ENCODE measurements at places on chromosomes 13 and 19.
A peak's percentile ranks its signal among the peaks of the same experiment; 100 is the strongest.

- DNase-seq = peak; percentile 85
Measured at GRCh38 chr13:26759907-26760831, at the start of gene GPR12. Gene GPR12, minus strand, starts transcription at chr13:26760786. Its CDS starts 959 bp downstream, at chr13:26759827.

- DNase-seq = no peak
Measured at GRCh38 chr13:50012396-50013169, 2.7 kb upstream of the KCNRG start.

GRCh38 chr19:51091895-51092873 lies 9.5 kb upstream of the KLK14 start:
- no peak for DNase-seq

- DNase-seq = no peak
Measured at GRCh38 chr13:46736541-46737310, 60.2 kb downstream of the ESD start.

DNA sequence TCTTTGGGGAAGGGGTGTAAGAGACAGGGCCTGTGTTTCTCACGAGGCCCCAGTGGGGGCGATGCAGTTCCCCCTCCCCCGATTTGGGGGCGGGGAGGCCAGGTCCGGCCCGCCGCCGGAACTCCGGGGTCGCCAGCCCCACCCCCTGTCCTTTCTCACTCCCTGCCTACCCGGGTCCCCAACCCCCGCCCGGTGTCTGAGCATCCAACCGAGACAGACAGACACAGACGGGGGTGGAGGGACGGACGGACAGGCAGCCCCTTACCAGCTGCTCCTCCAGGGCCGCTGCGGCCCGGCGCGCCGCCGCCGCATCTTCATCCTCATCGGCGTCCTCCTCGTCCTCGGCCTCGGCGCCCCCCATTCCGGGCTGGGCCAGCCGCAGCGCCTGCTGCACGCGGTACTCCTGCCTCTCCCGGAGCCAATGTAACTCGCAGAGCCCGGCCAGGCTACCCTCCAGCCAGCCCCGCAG lies 397 bp downstream of the DACT3 start:
- DNase-seq = no peak

DNA sequence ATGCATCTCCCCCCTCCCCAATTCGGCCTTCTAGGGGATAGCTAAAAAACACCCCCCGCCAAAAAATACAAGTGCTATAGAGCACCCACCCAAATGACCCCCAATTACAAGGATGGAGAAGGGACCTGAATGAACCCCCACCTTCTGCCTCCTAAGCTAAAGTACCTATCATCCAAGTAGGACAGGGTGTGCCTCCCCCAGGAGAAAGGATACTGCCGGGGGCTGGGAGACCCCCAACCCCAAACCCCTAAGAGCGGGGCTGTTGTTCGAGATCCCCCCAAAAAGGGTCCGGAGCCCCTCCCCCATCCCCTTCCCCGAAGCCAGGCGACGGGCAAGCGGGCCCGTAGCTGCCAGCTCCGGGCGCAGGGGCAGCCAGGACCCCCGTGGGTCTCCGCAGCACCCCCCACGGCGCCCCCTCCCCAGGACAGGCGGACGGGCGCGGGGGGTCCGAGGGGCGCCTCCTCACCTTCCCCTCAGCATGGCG lies 1.9 kb downstream of the ZC3H4 start:
- DNase-seq = no peak

DNA sequence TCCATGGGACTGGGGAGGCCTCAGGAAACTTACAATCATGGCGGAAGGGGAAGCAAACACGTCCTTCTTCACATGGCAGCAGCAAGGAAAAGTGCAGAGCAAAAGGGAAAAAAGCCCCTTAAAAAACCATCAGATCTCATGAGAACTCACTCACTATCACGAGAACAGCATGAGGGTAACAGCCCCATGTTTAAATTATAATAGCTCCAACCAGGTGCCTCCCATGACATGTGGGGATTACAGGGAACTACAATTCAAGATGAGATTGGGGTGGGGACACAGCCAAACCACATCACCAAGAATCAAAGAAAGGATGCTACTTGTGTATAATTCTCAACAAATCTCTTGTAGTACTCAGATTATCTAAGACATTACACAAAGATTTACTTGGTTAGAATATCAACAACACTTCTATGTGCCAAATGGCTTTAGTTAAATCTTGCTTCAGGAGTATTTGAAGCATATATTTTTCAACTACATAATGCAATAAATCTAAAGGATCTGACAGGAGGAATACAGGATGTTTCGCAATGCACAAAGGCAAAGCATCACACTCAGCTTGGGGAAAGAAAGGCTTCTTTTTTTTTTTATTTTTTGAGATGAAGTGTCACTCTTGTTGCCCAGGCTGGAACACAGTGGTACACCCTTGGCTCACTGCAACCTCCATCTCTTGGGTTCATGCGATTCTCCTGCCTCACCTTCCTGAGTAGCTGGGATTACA lies 180.0 kb downstream of the LHFPL6 start:
- no peak for DNase-seq

- no peak for DNase-seq
Measured at GRCh38 chr19:18119717-18120105, 22.1 kb downstream of the MAST3 start.

DNA sequence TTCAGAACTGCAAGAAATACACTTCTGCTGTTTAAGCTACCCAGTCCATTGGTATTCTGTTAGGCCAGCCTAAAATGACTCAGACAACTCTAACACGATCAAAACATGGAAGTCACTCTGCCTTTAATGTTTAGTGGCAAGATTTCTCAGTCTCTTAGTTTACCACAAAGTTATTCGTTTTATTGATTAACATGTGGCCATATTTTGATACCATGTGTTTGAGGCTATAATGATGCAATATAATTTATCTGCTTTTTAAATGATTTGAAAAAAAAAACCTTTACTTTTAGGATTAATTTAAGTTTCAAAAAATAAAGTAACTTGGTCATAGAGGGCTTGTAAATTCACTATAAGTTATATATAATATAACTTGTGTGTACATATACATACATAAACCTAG lies 223.4 kb downstream of the SPRY2 start:
- no peak for DNase-seq

DNA sequence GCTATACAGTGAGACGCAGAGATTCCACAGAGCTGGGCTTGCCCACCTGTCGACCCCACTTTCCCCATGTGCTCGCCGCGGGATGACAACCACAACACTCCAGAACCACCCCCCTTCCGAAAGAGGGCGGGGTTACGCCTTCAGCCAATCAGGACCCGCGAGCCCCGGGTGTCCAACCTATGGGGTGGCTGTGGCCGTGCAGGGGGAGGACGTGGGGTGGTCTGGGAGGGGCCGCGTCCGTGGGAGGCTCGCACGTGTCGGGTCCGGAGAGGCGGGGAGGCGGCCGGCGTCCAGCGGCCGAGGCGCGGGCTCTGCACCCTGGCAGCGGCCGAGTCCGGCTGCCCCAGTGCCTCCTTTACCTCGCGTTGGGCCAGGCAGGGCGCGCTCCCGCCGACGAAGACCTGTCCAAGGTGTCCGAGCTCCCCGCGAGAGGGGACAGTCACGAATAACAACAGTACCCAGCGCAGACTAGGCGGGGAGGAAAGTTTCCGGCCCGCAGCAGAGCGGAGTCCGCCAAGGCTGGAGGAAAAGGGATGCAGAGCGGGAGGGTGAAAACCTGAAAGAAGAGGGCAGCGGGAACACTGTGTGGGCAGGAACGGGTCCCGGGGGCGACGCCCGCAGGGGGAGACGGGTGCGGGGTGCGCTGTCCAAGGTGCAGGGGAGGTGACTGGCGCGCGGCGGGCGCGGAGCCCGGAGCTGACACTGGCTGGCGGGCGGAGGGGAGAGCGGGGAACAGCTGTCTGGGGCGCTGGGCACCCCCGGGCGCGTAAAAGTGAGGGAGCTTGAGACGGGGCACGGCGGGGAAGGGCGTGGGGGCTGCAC lies 911 bp downstream of the ENOX1 start:
- DNase-seq = peak; percentile 91

- no peak for DNase-seq
Measured at GRCh38 chr13:26412936-26413716, 144.4 kb upstream of the WASF3 start.

GRCh38 chr13:31951215-31951678 lies 80.3 kb upstream of the FRY start:
- DNase-seq = no peak

- DNase-seq = no peak
Measured at GRCh38 chr19:35290381-35291127, 1.4 kb upstream of the MAG start.

DNA sequence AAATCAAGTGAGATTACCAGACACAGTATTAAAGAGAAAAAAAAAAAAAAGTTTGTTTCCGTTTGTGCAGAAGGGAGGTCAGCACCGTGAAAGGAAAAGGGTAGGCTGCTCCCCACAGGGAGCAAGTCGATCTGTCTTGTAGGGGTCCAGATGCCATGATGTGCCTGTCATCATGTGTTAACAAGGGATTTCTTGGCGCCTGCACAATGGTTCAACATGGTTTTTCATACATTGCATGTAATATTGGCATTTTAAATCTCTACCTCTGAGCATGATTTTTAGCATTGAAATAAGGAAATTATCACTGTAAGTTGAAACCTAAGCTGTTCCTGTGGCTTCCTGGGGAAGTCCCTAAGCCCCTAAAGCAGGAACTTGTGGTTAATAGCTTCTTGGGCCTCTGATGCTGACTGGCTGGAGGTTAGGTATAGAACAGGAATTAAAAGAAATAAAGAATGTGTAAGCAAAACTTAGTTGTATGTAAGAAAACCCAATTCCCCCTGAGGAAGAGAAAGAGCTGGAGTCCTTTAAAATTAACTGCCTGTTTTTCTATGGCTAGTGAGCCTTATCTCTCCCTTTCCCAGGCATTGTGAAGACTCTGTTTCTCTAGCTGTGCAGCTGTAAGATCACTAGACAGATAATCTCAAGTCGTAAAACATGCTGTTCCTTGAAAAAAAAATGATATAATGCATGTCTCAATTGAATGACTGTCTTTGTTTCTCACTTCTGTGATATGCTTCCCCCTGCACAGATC lies 7.4 kb upstream of the FCGBP start:
- peak; percentile 3 for DNase-seq

All from brain (organoid and tissue), 16 donors.